ENCODE measurements at places on chromosomes 11 and 22. TPM values are rescaled to one million over a fixed set of nuclear protein-coding genes. Genes with fewer than 3 reads are reported as not detected.

DNA sequence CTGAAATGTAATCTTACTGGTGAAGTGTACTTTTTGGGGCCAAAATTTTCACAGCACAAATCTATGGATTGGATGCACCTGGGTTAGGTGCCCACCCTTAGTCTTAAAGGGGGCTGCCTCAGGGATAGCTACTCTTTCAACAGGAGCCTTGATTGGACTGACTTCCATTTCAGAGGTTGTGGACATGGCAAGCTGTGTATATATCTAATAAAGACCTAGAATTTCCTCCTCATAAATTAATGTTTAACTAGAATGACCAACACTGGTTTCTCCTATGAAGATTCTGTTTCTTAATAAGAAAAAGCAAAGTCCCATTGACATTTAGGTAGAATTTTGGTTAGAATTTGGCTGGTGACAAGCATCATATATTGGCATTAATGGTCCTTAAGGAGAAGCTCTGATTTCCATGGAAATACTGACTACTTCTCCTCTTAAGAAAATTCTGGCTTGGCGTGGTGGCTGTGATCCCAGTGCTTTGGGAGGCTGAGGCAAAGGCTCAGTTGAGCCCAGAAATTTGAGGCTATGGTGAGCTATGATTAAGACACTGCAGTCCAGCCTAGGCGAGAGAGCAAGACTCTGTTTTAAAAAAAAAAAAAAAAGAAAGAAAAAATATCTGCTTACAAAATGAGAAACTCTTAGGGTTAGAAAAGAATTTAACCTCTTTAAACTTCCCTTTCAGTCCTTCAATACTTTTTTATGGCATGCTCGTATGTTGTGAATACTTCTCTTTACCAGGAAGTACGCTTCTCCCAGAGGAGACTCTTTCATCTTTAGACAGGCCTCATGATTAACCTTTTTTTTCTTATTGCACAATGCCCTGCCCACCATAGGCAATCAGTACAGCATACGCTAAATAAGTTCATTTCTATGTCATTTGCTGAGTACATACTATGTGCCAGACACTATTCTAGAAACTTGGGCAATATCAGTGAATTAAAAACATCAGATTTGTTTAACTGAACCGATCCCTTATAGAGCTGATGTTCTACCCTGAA, 77.2 kb downstream of the PRR5L start:
- H3K4me1 ChIP-seq = peaks cover 13% of the 10 kb centered on the region
- H3K27ac ChIP-seq = no peak overlapping the region
- peaks cover 46% of the 10 kb centered on the region for H3K27me3 ChIP-seq
- H3K4me3 ChIP-seq = no peak overlapping the region
- DNase-seq = no peak
- no peaks in the 10 kb centered on the region for H3K36me3 ChIP-seq

DNA sequence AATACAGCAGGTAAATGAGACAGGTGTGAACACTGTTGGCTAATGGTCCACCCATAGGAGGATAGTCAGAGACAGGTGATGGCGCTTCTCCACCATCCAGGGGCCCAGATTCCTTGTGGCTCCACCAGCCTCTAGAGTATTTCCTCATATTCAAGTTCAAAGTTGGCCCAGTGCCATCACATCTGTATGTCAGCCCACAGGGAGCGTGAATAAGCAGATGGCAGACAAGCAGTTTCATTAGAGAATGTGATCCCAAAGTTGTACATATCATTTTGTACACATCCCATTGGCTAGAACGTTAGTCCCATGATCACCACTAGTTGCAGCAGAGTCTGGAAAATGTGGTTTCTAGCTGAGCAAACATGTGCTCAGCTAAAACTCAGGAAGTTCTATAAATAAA, 11.0 kb upstream of the CWF19L2 start:
- H3K36me3 ChIP-seq = no peaks in the 10 kb centered on the region
- no peak overlapping the region for H3K27ac ChIP-seq
- H3K4me1 ChIP-seq = no peaks in the 10 kb centered on the region
- H3K4me3 ChIP-seq = no peak overlapping the region
- no peaks in the 10 kb centered on the region for H3K27me3 ChIP-seq
- no peak for DNase-seq

GRCh38 chr11:67468456-67468758, 644 bp downstream of the TMEM134 start:
- no peaks in the 10 kb centered on the region for H3K36me3 ChIP-seq
- no peak overlapping the region for H3K27ac ChIP-seq
- H3K4me1 ChIP-seq = peaks cover 13% of the 10 kb centered on the region

DNA sequence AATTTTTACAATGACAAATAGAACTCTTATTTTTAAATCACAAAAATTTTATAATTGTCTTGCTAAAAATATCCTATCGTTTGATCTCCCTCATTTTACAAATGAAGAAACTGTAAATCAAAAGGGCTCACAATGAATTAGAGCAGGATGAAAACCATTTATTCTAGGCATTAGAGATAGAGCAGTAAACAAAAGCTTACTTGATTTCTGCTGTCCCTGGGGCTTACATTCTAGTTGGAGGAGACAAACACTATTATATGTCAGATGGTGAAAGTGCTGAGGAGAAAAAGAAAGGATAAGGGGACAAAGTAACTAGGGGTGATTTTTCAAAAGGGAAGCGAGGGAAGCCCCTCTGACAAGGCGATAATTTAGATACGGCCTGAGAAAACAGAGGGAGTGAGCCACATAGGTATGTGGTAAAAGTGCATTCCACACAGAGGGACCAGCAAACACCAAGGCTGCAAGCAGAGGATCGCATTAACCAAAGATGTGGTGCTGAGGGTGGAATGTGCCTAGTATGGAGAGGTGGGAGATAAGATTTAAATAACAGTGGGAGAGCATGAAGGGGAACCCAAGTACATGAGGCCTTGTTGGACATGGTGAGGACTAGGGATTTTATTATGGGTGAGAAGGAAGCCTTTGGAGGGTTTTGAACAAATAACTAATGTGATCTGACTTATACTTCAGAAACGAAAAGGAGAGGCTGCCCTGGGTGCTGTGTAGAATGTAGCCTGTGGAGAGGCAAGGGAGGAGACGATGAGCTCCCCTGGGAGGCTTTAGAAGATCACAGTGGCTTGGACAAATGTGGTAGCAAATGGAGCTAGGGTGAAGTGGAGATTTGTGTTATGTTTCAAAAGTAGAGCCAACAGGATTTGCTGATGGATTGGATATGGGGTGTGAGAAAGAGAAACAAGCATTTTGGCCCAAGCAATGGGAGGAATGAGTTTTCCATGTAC, 62.1 kb downstream of the PDHX start:
- H3K27ac ChIP-seq = peak overlapping the region; percentile 15
- H3K27me3 ChIP-seq = no peaks in the 10 kb centered on the region
- H3K4me3 ChIP-seq = no peak overlapping the region
- H3K4me1 ChIP-seq = peaks cover 9% of the 10 kb centered on the region
- DNase-seq = peak; percentile 30

- no peaks in the 10 kb centered on the region for H3K27me3 ChIP-seq
- peaks cover 6% of the 10 kb centered on the region for H3K4me1 ChIP-seq
- no peaks in the 10 kb centered on the region for H3K36me3 ChIP-seq
Measured at GRCh38 chr11:97729546-97730272, 1291.0 kb upstream of the CNTN5 start.

DNA sequence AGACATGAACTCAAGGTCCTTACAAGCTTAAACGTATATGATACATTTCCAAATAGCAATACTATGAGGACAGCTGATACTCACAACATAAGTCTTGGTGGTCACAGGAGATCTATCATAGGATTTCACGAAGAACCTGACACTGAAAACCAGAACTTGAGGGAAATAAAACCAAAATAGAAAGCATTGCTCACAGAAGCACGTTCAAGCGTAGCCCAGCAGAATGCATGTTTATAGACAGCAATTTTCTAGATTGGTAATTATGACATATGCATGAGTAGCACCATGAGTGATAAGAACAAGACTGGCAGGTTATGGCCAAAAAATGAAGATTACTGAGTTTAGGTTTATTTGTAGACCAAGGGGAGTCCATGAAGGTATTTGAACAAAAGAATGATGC, 243.5 kb downstream of the ETS1 start:
- H3K36me3 ChIP-seq = no peaks in the 10 kb centered on the region
- H3K27me3 ChIP-seq = no peaks in the 10 kb centered on the region
- H3K4me3 ChIP-seq = no peak overlapping the region
- no peak overlapping the region for H3K27ac ChIP-seq
- H3K4me1 ChIP-seq = peaks cover 12% of the 10 kb centered on the region

DNA sequence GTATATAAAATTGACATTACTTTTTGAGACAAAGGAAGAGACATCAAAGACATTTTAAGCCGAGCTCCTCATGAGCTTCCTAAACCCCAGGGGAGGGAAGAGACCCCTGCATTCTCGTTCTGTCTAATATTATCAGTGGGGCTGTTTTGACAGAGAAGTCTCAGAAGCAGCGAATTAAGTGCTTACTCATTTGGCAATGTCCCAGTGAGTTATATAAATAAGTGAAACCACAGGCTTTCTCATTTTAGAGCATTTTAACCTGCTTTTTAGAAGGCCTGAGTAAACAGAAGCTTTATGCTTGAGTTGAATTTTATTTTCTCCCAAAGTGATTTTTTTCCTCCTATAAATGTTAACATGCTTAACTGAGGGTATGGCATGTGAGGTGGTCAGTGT, 23.2 kb upstream of the C1QTNF4 start:
- no peaks in the 10 kb centered on the region for H3K27me3 ChIP-seq
- DNase-seq = no peak
- H3K4me1 ChIP-seq = no peaks in the 10 kb centered on the region
- no peak overlapping the region for H3K4me3 ChIP-seq

DNA sequence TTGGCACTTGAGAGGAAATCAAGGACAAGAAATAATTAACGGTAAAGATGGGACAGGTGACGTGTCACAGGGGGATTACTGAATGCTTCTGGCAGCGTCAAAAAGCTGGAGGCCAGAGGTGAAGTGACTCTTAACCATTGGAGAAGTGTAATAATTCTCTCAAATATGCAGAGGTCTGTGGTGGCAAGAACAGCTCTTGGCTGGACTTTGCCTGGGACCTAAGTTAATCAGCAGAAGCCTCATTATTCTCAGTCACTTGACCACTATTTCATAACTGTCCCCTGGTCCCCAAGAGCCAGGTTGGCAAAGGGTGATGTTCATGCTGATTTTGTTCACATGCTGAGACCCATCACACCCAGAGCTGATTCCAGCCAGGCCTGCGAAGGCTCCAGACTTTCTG, 72.9 kb downstream of the TIMP3 start:
- no peak overlapping the region for H3K4me3 ChIP-seq
- DNase-seq = no peak
- no peaks in the 10 kb centered on the region for H3K36me3 ChIP-seq
- H3K27ac ChIP-seq = no peak overlapping the region

- H3K27ac ChIP-seq = no peak overlapping the region
- no peak overlapping the region for H3K4me3 ChIP-seq
- no peaks in the 10 kb centered on the region for H3K27me3 ChIP-seq
- no peaks in the 10 kb centered on the region for H3K36me3 ChIP-seq
Measured at GRCh38 chr11:102664001-102664752, 39.0 kb upstream of the MMP20 start.

GRCh38 chr22:21710156-21710555, 25.4 kb downstream of the YPEL1 start:
- H3K4me1 ChIP-seq = no peaks in the 10 kb centered on the region
- H3K27ac ChIP-seq = no peak overlapping the region
- H3K4me3 ChIP-seq = no peak overlapping the region
- no peak for DNase-seq
- H3K36me3 ChIP-seq = no peaks in the 10 kb centered on the region

- peaks cover 22% of the 10 kb centered on the region for H3K36me3 ChIP-seq
- peaks cover 13% of the 10 kb centered on the region for H3K4me1 ChIP-seq
Measured at GRCh38 chr11:130118636-130119387, 40.8 kb upstream of the ST14 start.

- no peak overlapping the region for H3K4me3 ChIP-seq
- peaks cover 6% of the 10 kb centered on the region for H3K4me1 ChIP-seq
- H3K27me3 ChIP-seq = peaks cover 22% of the 10 kb centered on the region
- H3K36me3 ChIP-seq = no peaks in the 10 kb centered on the region
- no peak overlapping the region for H3K27ac ChIP-seq
- DNase-seq = no peak
Measured at GRCh38 chr11:2537896-2538724, 93.3 kb downstream of the KCNQ1 start.

- no peak for DNase-seq
- peaks cover 7% of the 10 kb centered on the region for H3K4me1 ChIP-seq
- no peaks in the 10 kb centered on the region for H3K27me3 ChIP-seq
- no peak overlapping the region for H3K4me3 ChIP-seq
- no peaks in the 10 kb centered on the region for H3K36me3 ChIP-seq
Measured at GRCh38 chr22:42356533-42356932, 75.7 kb downstream of the NFAM1 start.

ATP6V1E1 gene
- 74.5 TPM for total RNA-seq

SLC22A8 gene
- not detected for total RNA-seq

MCM5 gene
- 287 TPM for total RNA-seq

SGSM1 gene
- total RNA-seq = 4.2 TPM

SNU13 gene
- 163 TPM for total RNA-seq

All from GM23338 (cell line).